Activated T-cell treated with anti-CD3 and anti-CD28 coated beads, Interleukin-2, amount 50 U/mL, for 24 hours (primary cell): ENCODE measurements at places on chromosomes 3 and 15.

- no peak for DNase-seq
Measured at GRCh38 chr3:134367869-134368750, 6.1 kb downstream of the AMOTL2 start.

- no peak for DNase-seq
Measured at GRCh38 chr3:84444726-84445521, 513.9 kb upstream of the CADM2 start.

GRCh38 chr3:184805351-184806038, 6.5 kb upstream of the VPS8 start:
- DNase-seq: no peak

GRCh38 chr15:40040293-40040635, 1.3 kb upstream of the SRP14 start:
- DNase-seq: no peak

- no peak for DNase-seq
Measured at GRCh38 chr3:128847666-128848370, 31.6 kb upstream of the ACAD9 start.

GRCh38 chr3:169751875-169752274, 13.0 kb downstream of the TERC start:
- DNase-seq: no peak

DNA sequence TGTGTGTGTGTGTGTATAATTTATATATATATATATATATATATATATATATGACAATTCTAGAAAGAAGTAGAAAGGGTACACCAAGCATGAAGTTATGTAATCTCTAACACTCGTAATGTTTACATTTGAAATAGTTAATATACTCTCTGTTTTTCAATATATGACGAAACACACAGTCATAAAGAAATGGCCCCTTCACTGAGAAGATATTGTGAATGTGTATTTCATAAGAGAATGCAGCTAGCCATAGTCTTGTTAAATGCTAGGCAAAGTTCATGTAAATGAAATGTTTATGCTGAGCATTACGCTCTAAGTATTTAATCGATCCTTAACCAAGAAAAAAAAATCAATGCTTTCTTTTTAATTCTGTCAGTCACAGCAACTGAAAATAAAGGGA, 154.7 kb upstream of the TSPAN3 start:
- no peak for DNase-seq

GRCh38 chr3:80556763-80557162, 789.0 kb upstream of the ROBO1 start:
- no peak for DNase-seq

DNA sequence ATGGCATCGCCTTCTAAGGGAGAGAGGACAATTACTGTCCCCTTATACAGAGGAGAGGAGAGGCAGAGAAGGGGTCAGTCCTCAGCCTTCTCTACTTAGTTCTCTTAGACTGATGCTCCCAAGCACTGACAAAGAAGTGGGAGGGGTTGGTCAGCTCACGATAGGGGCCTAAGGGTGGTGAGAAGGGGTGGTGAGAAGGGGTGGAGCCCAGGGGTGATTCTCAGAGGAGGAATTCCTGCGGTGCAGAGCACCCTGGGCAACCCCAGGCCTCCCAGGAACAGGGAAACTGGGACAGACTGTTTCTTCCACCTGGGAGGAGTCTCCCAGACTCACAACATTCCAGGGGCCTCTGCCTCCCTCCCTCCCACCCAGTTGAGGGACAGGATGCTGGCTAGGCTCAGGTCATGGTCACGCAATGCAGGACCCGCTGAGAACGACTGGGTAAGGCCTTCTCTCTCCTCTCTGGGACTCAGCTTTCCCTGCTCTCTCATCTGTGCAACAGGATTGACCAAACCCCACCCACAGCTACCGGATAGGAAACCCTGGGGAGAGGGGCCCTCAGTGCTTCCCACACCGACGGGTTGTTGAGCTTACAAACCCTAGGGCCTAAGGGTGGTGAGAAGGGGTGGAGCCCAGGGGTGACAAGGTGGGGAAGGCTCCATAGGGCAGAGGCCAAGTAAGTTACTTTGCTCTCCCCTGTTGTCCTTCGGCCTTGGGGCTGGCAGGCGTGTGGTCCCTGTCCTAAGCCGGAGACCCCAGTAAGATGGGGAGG, 1.5 kb downstream of the TPRA1 start:
- peak; percentile 56 for DNase-seq

- DNase-seq: no peak
Measured at GRCh38 chr3:22360164-22360563, 609.2 kb upstream of the ZNF385D start.

- DNase-seq: no peak
Measured at GRCh38 chr3:129827765-129828164, 65.7 kb downstream of the TMCC1 start.

DNA sequence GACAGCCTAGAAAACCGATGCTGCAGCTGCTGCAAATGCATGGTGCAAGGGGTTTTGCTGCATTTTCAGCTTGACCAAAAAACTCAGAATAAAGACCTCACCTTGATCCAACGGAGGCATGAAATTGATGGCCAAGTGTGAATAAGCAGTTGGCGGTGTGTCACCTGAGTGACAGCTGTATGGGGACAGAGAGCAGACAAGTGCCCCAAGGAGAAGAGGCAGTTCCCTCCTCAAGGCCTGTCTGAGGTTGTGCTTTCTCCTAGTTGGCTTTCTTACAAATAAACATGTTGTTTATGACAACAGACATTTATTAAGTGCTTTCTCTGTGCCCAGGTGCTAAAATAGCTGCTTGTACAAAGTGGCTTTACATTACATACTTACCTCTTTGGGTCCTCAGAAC, 10.3 kb downstream of the PGPEP1L start:
- DNase-seq: no peak

DNA sequence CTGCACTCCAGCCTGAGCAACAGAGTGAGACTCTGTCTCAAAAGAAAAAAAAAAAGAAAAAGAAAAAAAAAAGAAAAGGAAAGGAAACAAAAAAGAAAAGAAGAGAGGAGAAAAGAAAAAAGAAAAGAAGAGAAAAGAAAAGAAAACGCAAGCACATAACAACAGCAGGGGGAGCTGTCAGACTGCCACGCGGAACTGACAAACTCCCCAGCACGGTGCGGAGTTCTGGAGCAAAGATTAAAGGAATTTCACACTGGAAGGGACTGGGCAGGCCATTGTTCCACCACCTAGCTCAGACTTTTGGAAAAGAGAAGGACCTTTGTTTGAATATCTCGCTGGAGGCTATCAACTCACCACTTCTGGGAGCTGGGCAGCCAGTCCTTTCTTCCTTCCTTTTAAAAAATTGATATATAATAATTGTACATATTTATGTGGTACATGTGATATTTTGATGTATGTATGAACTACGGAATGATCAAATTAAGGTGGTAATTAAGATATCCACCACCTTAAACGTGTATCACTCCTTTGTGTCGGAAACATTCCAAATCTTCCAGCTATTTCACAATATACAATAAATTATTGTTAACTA, 40.5 kb downstream of the DPPA2 start:
- DNase-seq: no peak

DNA sequence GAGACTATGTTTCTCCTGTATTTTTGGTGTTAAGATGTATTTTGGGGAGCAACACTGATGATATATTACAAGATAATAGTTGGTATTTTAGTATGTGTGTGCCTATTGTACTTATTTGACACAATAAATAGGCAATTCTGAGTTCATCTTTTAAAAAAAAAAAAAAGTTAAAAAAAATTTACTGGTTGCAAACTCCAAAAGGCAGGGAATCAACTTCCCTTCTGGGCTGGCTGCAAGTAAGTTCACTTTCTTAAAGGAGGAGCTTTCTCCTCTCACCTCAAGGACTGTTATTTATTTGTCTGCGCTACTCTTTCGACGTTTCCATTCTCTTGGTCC, 335 bp upstream of the VPS8 start:
- no peak for DNase-seq

- DNase-seq: no peak
Measured at GRCh38 chr15:32884146-32884545, 166.3 kb downstream of the GREM1 start.

GRCh38 chr3:45712434-45713110, 23.4 kb downstream of the SACM1L start:
- DNase-seq: no peak

GRCh38 chr15:54582863-54583643, 604.8 kb downstream of the UNC13C start:
- no peak for DNase-seq

GRCh38 chr3:37824090-37824953, 37.4 kb upstream of the CTDSPL start:
- DNase-seq: no peak

DNA sequence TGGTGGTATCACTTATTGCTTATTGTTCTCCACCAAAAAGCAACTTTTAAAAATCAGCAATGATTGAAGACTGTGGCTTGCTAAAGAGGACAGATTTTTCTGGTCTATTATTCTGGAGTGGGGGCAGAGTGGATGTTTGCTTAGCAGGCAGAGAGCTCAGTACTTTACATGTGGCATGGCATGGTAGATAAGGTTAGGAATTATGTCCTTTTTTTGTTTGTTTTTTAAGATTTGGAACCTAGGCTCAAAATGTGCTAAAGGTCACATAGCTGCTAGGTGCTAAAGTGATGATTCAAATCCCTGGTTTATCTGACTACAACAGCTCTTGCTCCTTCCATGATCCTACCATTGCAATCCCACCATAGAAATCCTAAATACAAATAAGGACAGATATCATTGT, 331.0 kb upstream of the ADAMTS9 start:
- DNase-seq: no peak

- DNase-seq: no peak
Measured at GRCh38 chr15:65964792-65965433, 95.6 kb downstream of the RAB11A start.

GRCh38 chr15:28109626-28110455, 10.7 kb upstream of the OCA2 start:
- DNase-seq: no peak

- no peak for DNase-seq
Measured at GRCh38 chr15:84648539-84648938, 5.5 kb downstream of the WDR73 start.

- peak; percentile 26 for DNase-seq
Measured at GRCh38 chr15:68815598-68815997, 5.1 kb downstream of the ANP32A start.

DNA sequence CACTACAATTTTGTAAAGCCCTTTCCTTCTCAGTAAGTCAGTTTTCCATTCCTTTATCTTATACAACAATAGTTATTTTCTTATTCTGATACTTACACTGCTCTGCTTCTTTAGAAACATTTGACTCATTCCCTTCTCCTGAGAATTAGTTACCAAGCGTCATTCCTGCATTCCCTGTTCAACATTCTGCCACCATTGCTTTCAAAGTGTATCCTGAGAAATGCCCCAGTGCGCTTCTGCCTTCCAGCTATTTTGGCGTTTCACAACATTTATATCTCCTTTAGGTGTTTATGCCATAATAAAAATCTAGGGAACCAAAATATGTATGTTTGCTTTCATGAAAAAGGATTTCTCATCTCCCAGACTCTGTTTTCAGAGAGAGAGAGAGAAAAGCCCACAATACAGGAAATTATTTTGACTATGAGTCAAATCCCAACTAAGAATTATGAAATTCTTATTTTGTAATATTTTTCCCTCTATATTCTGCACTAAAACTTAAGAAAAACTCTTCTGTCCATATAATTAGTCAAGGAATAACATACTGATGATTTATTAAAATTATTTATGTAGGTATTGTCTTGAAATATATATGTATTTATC, 118.2 kb upstream of the RAP2B start:
- DNase-seq: no peak

GRCh38 chr3:72950801-72951200, 45.8 kb upstream of the PPP4R2 start:
- DNase-seq: no peak

- DNase-seq: no peak
Measured at GRCh38 chr3:4497843-4498324, 4.7 kb downstream of the ITPR1 start.

DNA sequence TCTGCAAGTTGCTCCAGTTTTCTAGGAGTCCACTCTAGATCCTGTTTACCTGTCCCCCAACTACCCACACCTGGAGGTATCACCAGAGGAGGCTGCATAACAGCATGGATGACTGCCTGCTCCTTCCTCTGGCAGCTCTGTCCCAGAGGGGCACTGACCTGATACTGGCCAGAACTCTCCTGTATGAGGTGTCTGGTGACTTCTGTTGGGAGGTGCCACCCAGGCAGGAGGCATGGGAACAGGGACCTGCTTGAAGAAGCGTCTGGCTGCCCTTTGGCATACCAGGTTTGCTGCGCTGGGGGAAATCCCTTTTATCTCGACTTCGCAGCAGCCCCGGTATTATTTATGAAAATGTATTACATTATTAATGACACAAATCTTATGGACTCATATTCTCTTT, 1163.6 kb downstream of the NSUN3 start:
- no peak for DNase-seq

DNA sequence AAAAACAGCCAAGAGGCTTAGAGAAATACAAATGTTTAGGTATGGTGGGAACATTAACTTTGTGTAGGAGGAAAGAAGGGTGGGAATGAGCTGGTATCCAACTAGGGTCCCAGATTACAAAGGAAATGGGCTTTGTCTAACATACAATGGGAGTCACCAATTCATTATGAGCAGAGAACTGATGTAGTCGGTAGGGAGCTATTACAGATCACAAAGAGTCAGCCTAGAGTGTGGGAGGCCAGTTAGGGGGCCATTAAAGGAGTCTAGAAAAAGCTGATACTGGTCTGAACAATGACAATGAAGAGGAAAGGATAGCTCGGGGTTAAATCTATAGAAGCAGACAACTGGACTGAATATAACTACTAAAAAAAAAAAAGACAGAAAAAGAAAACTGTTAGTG, 15.5 kb downstream of the ANO10 start:
- no peak for DNase-seq

GRCh38 chr3:69762768-69763229, 23.5 kb downstream of the MITF start:
- DNase-seq: no peak

GRCh38 chr15:85504749-85505676, 124.6 kb downstream of the AKAP13 start:
- no peak for DNase-seq

GRCh38 chr3:4776980-4777581, 202.2 kb upstream of the BHLHE40 start:
- DNase-seq: no peak

DNA sequence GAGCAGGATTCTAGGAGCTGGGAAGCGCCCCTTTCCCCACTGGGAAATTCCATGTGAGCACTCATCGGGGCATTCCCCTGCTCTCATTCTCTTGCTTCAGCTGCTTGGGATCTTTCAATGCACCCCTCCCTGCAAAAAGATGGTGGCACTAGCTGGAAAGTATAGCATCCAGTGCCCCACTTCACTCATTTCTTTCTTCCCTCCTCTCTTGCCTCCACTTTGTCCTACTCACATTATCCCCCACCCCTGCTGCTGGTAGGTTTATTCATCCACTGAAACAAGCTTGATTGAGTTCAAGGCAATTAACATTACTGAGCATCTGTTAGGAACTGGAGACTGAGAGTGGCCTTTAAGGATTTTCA, 84.8 kb upstream of the LIMD1 start:
- no peak for DNase-seq
